Activated CD8-positive, alpha-beta T cell treated with anti-CD3 and anti-CD28 coated beads for 36 hours (primary cell): ENCODE measurements at places on chromosomes 6 and 20.

GRCh38 chr6:15061180-15061641, 184.7 kb upstream of the JARID2 start:
- DNase-seq: no peak

GRCh38 chr6:26155061-26155930, 68.1 kb downstream of the HFE start:
- DNase-seq: no peak

DNA sequence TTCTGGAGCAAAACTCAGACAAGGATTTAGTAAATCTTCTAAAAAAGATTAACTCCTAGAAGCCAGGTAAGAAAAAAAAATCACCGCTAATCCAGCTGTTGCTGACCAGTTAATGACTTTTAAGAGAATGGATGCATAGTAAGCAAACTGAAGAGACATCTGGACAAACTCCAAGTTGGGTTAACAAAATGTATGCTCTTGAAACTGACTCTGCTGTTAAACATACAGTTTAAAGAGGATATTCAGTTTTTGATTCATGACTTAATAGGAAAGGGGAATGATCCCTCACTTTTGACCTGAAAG, 70.4 kb downstream of the PLAGL1 start:
- no peak for DNase-seq

GRCh38 chr6:145257704-145258103, 477.6 kb downstream of the EPM2A start:
- no peak for DNase-seq

DNA sequence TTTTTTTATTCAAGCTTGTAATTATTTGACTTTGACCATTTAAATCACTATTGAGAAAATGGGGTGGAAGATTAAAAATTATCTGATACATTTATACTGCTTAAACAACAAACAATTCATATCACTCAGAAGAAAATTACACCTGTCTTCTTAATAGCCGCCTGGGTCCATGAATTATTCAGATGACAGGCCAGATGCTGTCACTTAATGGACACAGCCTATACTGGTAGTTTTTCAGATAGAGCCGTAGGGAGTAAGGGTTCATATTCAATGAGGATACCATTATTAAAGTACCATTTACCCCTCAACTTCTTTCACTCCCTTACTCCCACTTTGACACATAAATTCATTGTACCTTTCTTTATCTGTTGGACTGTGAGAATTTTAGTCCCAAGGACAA, 1193.4 kb upstream of the MAP3K7 start:
- no peak for DNase-seq

DNA sequence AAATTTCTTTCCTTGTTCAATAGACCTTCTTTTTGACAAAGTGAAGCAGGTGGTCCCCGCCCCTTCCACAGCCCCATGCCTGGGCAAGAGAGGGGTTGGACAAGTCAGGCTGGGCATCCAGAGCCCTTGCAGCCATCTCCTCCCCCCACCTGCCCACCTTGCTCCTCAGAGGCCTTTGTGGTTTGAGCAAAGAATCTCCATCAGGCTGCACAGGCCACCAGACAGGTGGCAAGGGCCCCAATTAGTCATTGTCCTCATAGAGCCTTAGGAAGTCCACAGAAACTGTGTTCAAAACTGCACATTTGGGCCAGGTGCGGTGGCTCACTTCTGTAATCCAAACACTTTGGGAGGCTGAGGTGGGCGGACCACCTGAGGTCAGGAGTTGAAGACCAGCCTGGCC, 1.5 kb upstream of the MAPK13 start:
- DNase-seq: no peak

GRCh38 chr6:139230391-139230840, 61.4 kb downstream of the TXLNB start:
- no peak for DNase-seq

GRCh38 chr6:55445648-55446204, 118.5 kb downstream of the GFRAL start:
- DNase-seq: no peak

DNA sequence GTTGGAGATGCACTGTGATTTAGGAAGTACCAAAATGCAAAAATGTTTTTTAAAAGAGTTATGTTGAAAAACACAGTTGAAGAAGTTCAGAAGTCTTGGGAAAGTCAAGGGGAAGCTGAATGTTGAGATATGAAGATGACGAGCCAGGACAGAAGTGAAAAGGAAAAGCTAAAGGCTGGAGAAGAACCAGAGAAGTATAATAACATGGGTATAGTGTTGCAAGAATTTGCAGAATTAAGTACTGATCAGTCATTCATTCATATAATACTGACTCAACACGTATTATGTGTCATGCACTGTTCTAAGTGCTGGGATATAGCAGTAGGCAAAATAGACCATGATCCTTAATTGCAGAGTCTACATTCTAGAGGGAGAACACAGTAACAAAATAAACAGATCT, 432.8 kb downstream of the CDC5L start:
- DNase-seq: no peak

- DNase-seq: no peak
These were observed 60.8 kb upstream of the TENT5A start for GRCh38 chr6:81813305-81813704.

- no peak for DNase-seq
These were observed 62.8 kb downstream of the PSMB1 start for GRCh38 chr6:170490259-170490658.

- DNase-seq: no peak
These were observed 194.5 kb downstream of the CENPW start for GRCh38 chr6:126534401-126534800.

DNA sequence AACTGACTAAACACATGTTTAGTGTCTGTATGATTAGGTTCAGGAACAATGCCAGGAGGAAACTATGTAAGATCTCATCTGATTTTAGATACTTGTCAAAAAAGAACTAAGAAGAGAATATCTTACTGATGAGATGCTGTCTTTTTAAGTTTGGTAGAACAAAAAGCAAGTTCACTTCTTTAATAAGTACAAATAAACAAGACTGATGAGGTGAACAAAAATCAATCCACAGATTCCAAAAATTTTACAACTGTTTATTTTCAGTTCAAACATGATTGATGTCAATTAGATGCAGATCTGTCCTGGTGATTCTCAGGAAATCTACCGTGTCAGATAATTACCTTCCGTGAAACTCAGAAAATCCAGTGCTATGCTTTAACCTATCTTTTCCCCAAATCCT, 24.9 kb downstream of the EPHA7 start:
- DNase-seq: no peak

- no peak for DNase-seq
These were observed 997.6 kb upstream of the CITED2 start for GRCh38 chr6:140372064-140372463.

DNA sequence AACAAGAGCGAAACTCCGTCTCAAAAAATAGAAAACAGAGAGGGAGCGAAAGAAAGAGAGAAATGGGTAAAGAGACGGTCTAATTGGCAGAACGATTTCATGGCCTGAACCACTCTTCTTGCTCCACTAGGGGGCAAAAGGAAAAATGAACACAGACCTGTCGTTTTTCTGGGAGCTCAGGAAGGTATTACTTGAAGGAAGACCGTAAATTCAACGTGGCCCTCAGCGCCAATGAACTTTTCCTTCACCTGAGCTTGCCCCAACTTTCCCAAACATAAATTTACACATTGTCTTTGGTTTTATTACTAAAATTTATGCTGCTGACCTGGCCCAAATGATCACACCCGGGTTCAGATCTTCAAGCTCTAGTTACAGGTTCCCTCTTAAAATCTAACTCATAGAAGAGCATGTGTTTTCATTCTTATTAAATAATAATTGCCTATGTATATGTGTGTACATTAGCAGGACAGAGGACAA, 67.3 kb downstream of the ATP9A start:
- peak; percentile 4 for DNase-seq

DNA sequence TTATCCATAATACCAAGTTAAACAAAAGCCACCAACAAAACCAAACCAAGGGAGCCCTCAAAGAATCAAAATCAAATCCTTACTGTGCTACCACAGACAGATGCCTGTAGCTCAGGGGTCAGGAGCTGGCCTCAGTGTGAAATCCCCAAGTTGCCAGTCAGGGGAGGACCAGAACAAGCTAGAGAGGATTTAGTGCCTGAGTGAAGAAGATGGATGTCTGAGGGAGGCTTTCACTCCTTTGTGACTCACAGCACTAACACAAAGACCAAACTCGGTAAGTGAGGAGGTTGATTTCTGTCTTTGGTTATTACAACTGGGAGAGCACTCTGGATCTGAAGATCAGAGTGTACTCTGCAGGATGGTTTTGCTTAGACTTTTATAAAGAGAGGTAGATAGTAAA, 189.9 kb upstream of the ZNF184 start:
- DNase-seq: no peak

DNA sequence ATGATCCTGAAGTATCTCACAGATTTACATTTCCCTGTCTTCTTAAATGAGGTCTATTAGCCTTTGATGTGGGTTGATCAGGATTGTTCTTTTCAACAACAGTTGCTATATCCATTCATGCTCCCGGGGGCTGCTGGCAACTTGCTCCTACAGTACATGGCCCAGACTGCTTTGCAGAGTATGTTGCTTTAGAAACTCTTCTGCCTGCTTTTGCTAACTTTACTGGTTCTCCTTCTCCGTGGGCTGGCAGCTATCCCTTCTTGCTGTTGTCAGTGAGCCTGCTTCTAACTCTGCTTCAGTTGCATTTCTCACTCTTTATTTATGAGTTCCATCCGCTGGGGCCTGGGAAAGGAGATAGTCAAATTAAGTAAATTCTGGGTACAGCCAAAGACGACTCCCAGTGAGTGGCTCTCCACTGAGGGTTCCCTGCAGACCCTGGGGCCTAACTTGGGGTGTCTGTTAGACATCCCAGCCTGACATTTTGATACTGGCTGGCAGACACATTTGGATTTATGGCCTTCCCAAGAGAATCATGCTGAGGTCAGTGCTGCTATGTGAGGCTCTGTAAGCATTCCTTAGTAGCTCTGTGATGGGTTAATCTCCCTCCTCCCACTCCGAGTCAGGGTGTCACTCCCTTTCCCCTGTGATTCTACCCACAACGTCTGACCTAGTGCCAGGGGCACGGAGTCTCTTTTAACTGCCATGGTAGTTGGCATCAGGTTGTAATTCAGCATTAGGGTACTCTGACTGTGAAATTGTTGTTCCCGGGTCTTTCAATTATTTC, 73.6 kb downstream of the SLX4IP start:
- no peak for DNase-seq

DNA sequence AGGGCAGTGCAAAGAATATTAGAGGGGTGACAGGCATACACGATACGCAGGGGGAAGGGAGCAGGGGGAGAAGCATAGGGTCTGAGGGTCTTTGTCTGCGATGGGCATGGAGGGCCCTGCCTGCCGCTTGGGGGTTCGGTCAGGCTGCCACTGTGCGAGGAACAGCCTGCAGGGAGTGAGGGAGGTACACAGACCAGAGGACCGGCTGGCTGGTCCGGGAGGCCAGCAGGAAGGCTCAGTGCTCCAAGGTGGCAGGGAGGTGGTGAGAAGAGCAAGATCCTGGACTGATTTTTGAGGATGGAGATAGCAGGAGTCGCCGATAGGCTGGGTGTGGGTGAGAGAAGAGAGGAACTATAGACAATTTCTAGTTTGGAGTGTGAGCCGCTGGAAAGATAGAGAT, 338.4 kb downstream of the ZFAND3 start:
- DNase-seq: no peak

DNA sequence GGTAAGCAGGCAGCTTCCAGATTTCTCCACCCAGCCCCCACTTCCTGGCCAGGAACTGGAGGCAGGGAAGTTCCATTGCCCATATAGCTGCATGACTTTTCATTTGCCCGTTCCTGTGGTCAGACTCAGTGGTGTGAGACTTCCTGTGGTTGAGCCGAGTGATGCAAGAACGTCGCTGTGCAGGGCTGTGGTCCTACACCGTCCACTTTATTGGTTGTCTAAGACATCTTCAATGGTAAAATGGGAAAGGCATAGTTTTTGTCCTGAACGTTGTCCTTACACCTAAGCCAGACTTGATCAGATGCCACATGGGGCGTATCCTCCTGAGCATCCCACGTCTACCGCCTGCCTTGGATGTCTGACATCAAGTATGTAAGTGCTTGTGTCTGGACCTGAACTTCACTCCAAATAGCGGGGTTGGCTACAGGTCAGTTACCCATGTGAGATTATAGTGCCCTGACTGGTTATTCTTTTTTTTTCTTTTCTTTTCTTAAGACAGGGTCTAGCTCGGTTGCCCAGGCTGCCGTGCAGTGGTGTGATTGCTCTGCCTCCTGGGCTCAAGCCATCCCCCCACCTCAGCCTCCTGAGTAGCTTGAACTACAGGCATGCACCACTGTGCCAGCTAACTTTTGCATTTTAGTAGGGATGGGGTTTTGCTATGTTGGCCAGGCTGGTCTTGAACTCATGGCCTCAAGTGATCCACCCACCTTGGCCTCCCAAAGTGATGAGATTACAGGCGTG, 25.9 kb upstream of the GTSF1L start:
- DNase-seq: peak; percentile 76

DNA sequence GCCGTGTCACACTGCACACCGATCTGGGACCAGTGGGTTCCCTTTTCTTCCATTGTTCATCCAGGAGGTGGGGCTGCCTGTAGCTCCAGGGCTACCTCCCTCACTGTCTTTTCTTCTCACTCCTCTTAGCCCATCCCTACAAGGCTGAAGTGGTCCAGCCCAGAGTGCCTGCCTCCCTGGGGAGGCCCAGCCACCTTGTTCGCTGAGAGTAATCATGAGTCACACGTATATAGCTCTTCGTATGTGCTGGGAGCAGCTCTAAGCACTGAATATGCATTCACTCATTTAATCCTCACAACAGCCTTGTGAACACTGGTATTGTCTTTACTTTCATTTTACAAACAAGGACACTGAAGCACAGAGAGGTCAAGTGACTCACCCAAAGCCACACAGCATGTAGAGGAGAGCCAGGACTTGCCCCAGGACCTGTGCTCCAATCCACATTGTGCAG, 14.7 kb upstream of the CCDC167 start:
- DNase-seq: peak; percentile 78

DNA sequence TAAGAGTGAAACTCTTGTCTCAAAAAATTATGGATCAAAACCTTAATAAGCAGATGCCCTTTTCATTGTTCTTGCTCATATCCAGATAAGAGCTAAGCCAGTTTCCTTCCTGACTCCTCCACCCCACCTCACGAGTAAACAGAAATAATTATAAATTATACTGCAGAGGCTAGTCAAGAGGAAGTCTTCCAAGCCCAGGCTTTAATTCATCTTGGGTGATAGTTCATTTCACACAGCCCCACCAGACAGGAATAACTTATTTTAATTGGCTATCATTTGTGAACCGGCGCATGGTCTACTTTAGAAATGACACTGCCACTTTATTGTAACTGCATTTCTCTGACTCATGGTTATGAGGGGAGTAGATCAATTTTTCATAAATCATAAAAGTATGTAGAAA, 102.0 kb downstream of the BTBD3 start:
- DNase-seq: no peak

DNA sequence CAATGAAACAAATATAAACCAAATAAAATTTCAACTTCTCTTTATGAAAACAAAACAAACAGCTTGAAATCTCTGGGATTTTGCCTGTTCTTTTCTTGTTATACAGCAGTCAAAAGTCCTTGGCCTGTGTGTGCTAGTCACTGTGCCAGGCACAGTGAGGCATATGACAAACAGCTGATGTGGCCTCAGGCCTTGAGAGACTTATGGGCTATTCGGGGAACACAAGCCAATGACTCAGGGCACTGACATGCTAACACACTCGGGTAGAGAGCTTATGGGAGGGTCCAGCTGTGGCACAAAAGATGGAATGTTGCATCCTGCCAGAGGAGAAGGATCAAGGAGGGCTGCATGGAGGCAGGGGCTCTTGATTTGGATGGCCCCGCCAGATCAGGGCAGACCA, 95.4 kb upstream of the NKX2-2 start:
- DNase-seq: no peak
